Activated CD4-positive, alpha-beta T cell treated with anti-CD3 and anti-CD28 coated beads, Interleukin-2, Interleukin-4, amounts not matched to agents 100 ng/mL and 50 ng/mL, durations not matched to agents 16 hours and 8 hours (primary cell): ENCODE measurements at places on chromosomes 1 and 21.
A peak's percentile ranks its signal among the peaks of the same experiment; 100 is the strongest.

- peak; percentile 64 for DNase-seq
These were observed 1.1 kb upstream of the JUN start for GRCh38 chr1:58784758-58785441.

- no peak for DNase-seq
These were observed 162.0 kb downstream of the NTPCR start for GRCh38 chr1:233112186-233113008.

DNA sequence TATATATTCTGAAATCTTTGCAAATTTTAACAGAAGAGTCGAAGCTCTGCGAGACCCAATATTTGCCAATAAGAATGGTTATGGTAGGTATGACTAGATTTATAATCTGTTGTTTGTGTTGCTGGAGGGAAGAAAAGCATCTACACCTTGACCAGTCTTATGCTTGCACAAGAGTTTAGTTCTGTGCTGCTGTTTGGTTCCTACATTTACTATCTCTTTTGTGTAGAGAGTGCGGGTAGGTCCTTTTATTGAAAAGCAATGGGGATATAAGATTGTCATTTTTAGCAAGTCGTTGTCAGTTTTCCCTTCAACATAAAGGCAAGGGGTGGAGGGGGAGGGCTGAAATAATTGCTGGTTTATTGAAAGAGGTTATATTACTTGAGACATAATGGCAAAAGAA lies 396 bp downstream of the ELAVL4 start:
- DNase-seq, result no peak

DNA sequence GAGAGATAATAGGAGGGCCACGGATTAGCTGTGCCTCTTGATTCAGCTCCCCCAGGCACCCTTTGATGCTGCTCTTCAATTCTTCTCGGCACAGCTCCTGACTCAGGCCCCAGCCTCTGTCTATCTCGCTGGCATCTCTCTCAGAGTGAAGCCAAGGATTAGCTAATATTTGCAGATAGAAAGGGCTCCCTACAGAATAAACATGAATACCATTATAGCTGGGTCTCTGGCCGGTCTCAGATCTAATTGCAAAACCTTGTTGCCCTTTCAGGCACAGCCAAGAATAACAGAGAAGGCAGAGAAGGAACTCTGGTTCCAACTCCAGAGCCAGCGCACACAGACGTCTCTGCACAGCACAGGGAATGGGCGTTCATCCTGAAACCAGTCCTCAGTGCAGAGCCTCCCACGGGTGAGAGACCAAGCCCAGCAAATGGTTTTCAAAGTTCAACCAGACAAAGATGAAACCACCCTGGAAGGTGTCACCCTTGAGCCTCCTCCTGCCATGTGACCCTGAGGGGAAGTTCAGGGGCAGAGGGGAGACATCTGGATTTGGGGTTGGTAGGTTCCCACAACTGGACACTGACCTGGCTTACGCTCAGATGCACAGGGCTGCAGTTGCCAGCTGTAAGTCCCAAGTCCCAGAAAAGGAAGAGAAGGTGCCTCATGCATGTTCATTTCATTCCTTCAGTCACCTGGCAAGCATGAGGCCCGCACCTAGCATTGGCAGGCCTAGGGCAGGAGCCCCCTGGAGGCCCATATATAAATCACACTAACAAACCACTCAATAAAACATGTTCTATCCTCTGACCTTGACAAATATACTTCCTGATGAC lies 394.0 kb downstream of the NPHP4 start:
- DNase-seq, result no peak

GRCh38 chr1:48249868-48250267 lies 27.4 kb downstream of the SLC5A9 start:
- no peak for DNase-seq

DNA sequence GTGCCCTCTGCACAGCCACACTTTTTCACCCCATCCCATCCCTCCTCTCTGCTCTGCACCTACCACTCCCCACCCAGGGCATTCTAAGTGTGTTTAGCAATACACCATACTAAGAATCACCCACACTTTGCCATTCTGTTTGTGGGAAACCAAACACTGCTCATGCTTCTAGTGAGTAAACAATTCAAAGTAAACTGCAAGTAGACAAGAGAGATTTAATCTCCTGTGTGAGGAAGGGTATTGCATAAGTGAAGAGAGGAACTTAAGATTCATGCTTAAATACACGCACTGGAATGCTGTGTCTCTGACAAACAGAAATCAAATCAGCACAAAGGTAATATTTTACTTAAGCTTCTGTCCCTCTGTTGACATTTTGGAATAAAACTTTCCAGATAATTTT lies 4.8 kb upstream of the EDARADD start:
- DNase-seq, result no peak

DNA sequence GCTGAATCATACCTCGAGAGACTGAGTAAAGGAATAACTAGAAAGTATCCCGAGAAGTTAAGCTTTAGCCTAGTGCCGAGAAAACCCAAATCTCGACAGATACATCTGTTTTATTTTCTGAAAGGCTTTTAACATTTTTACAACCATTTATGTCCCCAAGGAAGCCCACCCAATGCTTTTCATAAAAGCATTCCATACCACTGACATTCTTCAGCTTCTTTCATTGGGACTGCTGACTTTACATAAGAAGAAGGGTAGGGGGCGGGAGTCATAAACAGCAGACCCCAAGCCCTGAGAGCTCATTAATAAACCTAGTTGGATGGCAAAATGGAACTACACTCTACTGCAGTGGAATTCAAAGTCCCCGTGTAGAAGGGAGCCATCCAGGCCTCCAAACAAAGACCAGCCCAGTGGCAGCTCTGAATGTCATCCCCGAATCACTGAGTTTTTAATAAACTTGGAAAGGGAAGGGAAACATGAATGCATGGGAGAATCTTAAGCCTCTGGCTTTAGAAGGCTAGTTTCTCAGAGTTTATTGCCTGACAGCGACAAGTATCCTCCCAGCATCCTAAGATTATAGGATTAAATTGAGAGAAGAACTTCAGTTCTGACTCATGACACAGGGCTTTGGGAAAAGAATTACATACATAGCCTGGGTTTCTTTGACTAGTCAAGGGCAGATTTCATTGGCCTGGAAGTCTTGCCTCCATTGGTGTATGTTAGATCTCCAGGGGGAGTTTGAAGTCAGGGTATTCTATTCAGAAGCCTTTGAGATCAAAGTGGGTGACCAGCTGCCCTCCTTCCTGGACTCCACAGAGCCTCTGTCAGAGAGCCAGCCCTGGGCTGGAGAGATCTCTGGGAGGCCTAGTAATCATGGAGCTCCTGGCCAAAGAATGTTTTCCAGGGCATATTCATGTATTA lies 3.7 kb downstream of the ATF3 start:
- DNase-seq, result no peak

DNA sequence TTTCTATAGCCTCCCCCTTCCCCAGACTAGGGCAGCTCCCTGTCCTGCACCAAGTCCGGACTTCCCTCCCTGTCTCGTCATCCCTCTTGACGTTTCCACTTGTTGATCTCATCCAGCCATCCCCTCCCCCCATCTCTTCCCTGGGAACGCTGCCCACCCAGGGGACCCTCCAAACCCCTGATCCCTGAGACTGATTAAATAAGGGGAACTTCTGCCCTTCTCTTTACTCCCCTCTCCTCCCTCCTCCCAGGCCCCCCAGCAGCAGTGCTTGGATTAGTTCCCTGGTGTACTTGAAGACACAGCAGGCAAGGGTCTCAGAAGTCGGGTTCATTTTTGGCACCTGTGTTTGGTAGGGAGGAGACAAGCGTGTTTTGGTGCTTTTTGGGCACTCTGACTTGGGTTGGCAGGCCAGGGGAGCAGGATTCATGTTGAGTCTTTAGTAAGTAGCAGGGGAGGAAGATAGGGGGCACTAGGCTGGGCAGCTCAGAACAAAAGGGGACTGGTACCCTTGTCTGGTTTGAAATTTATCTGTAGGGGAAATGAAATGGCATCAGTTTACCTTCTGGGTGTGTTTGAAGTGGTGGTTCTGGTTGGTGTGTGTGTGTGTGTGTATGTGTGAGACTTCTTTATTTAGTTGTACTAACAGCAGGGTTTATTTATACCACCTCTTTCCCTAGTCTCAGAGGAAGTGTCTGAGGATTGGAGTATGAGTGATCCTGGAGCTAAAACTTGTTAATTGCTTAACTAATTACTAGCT lies 11.1 kb downstream of the VANGL2 start:
- DNase-seq, result no peak

GRCh38 chr1:8476006-8476405 lies 158.1 kb downstream of the SLC45A1 start:
- no peak for DNase-seq

DNA sequence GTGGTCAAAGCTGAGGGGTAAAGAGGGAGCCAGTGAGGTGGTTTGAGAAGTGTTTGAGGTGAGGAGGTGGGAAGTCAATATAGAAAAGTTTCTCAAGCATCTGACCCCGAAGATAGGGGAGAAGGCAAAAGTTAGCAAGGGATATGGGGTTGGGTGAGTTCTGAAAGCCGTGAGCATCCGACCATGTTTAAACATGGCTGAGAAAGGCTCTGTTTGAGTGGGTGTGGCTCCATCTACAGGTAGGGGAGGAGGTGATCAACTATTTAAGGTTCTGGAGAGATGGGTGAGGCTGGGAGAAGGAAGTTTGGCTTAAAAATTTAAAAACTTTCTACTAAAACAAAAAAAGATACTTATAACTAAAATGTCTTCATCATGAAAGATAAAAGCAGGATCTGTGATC lies 273.8 kb downstream of the KCNJ6 start:
- DNase-seq, result peak; percentile 20

DNA sequence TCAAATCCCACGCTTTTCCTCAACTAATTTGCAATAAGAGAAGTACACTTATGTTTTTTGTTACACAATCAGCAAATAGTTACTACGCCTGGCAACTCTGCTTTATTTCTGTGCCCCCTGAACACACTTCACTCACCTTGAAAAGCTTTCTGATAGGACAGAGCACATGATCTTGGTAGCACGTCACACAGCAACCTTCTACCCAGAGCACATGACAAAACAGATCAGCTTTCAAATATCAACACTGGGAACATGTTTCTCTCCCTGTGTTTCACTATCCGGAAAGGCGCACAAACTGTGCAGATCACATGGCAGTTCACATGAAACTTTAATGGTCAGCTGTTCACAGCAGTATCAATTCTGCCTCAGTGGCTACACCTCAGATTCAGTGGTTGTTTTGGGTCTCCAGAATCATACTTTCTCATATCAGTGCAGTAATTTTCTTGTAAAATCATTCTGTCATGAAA lies 2.2 kb downstream of the SLC19A2 start:
- DNase-seq, result no peak

DNA sequence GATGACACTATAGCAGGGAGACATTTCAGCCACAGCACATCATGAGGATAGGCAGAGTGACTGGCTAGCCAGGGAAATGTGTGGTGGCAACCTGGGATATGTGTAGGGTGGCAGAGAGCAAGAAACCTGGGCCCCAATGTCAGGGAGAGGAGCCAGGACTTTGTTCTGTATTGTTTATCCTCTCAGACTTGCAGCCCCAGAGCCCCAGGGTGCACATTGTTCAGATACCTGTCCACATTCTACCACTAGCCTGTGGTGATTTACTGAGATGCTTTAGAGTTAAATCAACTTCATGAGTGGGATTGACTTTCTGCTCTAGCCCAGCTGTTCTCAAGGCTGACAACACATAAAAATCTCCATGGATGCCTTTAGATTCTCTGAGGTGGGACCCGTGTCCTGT lies 61.5 kb downstream of the MAB21L3 start:
- DNase-seq, result no peak

- peak; percentile 27 for DNase-seq
These were observed 27.0 kb upstream of the PPP1R15B start for GRCh38 chr1:204438628-204439027.

- DNase-seq, result peak; percentile 78
These were observed 37.6 kb downstream of the PIK3CD start for GRCh38 chr1:9689011-9689706.

DNA sequence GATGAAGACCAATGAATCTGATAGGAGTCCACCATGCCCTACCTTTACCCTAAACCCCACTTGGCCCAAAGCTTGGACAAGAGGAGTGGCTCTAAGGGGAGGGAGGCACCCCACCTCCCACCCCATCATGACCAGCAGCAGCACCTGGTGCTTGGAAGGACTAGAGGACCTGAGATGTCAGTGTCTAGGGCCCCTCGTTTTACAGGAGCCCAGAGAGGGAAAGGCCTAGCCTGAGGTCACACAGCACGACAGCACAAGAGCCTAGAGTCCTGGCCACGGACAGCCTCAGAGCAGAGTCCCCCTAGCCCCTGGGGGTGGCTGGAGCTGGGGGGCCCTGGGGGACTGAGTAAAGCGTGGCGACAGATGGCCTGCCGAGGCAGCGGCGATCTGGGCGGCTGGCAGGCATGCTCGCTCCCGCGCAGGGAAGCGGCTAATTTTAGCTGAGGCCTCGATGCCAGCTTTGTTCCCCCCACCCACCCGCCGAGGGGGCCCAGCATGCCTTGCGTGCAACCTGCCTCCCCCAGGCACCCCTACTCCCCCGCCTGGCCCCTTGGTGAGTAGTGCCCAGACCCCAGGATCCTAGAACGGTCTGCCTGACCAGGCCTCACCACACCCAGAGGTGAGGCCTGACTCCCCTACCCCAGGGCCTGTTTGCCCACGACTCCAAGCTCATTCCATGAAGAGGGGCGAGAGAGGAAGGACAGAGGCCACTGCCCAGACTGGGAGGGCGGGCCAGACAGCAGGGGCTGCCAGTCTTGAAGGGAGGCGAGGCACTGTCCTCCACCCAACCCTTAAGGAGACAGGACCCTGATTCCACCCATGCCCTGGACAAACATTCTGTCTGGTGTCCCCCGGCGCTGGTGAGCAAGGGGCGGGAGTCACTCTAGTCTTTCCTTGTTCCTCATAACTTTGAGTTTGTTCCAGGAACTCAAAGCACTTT lies 39.0 kb downstream of the AHDC1 start:
- DNase-seq, result no peak

DNA sequence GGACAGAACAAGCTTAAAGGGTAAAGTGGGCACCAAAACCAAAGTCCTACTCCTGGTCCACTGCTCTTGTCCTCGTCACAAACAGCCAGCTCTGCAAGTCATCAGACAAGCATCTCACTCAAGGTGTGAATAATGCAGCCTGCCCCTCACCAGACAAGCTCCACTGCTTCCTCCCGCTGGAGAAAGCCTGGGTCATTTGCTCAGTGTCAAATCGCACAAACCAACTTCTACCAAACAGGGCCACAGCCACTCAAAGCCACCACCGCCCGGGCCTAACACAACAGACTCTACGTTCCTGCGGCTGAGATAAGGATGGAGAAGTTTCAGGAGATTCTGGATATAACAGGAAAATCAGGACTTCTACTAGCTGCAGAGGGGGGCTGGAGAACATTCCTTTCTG lies 3.3 kb downstream of the SSBP3 start:
- DNase-seq, result no peak

GRCh38 chr1:12468323-12468722 lies 149.7 kb downstream of the DHRS3 start:
- DNase-seq, result no peak
